ENCODE measurements at places on chromosomes 11 and 22.
A peak's percentile ranks its signal among the peaks of the same experiment; 100 is the strongest.

GRCh38 chr11:26891501-26891900, 102.4 kb upstream of the FIBIN start:
- no peaks in the 10 kb centered on the region for H3K36me3 ChIP-seq
- no peak for DNase-seq
- no peaks in the 10 kb centered on the region for H3K27me3 ChIP-seq
- peaks cover 28% of the 10 kb centered on the region for H3K4me1 ChIP-seq
- no peak overlapping the region for H3K27ac ChIP-seq

DNA sequence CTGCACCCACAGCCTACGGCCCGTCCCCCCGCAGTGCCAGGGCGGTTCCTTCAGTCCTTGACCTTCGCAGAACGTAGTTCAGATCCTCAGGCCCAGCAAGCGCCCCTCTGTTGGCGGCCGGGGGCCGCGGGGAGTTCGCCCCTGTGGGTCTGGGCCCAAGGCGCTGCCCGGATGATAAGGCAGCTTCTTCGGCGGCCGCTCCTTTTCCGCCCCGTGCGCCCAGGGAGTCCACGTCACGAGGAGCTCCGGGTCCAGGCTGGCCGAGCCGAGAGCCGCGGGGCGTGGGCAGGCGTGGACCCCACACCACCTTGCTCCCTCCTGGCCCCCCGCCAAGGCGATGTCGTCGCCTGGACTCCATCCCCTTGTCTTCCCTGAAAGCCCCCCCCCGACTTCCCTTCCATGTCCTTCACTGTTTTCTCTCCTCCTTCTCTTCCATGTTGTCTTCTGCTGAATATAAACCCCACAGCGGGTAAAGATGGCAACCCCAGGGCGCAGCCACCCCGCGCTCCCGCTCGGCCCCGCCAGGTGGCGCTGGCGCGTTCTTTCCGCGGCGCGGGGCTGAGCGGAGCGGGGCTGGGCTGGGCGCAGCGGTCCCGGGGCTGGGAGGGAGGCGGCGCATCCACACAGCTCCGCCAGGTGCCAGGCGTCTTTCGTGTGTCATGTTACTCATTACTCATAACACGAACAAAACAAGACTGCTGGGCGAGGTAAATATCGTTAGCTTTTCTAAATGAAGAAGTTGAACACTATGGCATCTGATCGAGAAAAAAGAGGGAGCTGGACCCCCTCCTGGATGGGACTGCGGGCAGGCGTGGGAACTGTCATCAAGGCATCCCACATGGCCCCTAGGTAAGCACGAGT, 321.0 kb downstream of the NTM start:
- peaks cover 56% of the 10 kb centered on the region for H3K4me1 ChIP-seq
- no peaks in the 10 kb centered on the region for H3K36me3 ChIP-seq
- peak overlapping the region; percentile 22 for H3K27ac ChIP-seq
- DNase-seq: no peak

DNA sequence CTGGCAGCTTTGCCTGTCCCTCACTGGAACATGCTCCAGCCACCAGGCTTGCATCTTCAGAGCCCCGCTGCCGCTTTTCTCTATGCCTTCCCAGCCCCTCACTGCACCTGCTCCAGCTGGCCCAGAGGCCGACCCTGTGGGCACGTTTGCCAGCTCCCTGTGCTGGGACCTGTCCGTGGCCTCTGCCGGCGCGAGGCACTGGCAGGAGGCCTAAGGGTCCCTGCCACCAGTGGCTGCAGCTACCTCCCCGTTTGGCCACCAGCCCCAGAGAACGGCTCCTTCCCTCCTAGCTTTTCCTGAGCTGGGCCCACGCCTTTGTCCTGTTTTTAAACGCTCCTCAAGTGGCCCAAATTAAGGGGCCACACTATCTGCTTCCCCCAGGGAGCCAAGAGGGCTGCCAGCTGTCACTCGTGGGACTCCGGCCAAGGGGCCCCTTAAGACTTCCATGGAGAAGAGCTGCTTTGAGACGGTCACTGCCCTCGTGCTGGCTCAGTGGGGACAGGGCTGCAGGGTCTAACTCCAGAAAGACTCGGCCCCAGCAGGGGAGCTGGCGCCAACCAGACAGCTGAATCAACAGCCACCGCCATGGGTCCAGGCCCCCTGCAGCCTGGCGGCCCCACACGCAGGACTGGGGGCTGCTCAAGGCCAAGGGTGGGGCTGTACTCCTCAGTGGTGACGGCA, 24.6 kb upstream of the WNT7B start:
- no peak for DNase-seq
- H3K27ac ChIP-seq: no peak overlapping the region
- peaks cover 50% of the 10 kb centered on the region for H3K4me1 ChIP-seq
- H3K4me3 ChIP-seq: no peak overlapping the region
- no peaks in the 10 kb centered on the region for H3K27me3 ChIP-seq

GRCh38 chr22:27108425-27109114, 451.2 kb downstream of the MIAT start:
- peaks cover 5% of the 10 kb centered on the region for H3K36me3 ChIP-seq
- no peak for DNase-seq
- no peak overlapping the region for H3K4me3 ChIP-seq
- no peak overlapping the region for H3K27ac ChIP-seq
- peaks cover 12% of the 10 kb centered on the region for H3K27me3 ChIP-seq

DNA sequence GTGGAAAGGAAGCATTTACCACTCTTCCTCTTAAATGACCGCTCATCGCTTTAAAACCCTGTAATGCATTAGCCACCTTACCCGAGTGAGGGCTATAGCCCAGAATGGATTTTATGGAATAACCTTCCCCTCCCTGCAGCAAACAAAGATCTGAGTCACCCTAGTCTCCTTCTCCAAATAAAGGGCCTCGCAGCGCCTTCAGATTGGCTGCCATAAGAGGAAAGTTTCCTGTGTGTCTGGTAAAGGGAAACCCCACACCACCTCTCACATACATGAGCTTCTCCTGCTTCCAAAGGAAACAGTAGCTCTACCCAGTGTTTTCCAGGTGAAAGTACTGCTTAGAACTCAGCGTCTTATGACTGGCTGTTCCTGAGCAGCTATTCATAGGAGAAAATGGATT, 47.8 kb downstream of the PPP2R1B start:
- H3K27ac ChIP-seq: peak overlapping the region; percentile 74
- H3K27me3 ChIP-seq: no peaks in the 10 kb centered on the region
- H3K4me1 ChIP-seq: peaks cover 35% of the 10 kb centered on the region
- peak overlapping the region; percentile 61 for H3K4me3 ChIP-seq

GRCh38 chr22:18909556-18909955, 3.4 kb downstream of the DGCR6 start:
- H3K27me3 ChIP-seq: no peaks in the 10 kb centered on the region
- no peaks in the 10 kb centered on the region for H3K4me1 ChIP-seq
- no peak for DNase-seq
- H3K27ac ChIP-seq: no peak overlapping the region
- H3K36me3 ChIP-seq: no peaks in the 10 kb centered on the region
- no peak overlapping the region for H3K4me3 ChIP-seq

DNA sequence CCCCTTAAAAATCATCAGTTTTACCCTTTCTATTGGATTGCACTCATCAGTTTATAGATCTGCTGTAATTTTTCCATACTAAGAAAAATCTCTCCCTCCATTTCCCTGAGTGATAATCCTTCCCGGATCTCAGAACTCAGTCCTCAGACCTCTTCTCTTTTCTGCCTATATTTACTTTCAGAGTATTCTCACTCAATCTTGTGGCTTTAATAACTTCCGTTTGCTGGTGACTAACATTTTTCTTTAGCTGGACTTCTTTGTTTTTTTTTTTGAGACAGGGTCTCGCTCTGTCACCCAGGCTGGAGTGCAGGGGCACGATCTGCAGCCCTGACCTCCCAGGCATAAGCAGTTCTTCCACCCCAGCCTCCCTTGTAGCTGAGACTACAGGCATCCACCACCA, 10.4 kb downstream of the ATXN10 start:
- no peaks in the 10 kb centered on the region for H3K4me1 ChIP-seq
- peaks cover 6% of the 10 kb centered on the region for H3K36me3 ChIP-seq

DNA sequence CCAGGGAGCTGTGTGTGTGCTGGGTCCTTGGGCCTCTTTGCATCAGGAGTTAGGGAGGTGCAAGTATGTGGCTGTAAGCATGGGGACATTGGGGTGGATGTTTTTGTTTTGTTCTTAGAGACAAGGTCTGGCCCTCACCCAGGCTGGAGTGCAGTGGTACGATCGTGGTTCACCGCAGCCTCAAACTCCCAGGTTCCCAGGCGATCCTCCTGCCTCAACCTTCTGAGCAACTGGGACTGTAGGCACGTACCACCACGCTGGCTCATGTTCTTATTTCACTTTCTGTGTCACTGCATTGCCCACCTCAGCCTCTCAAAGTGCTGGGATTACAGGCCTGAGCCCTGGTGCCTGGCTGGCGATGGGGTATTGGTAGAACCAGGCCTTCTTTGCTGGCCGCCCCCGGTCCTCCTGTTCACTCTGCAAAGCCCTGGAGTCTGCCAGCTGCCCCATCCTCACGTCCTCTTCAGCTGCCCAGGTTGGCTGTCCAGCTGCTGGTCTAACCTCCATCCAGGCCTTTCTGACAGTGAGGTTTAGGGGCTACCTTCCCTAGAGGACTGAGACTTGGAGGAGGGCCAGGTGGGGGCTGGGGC, 851 bp upstream of the GRAMD4 start:
- no peak for DNase-seq
- H3K27ac ChIP-seq: no peak overlapping the region
- no peaks in the 10 kb centered on the region for H3K4me1 ChIP-seq
- H3K27me3 ChIP-seq: peaks cover 4% of the 10 kb centered on the region

GRCh38 chr11:102384419-102385079, 37.5 kb downstream of the BIRC2 start:
- DNase-seq: no peak
- peaks cover 65% of the 10 kb centered on the region for H3K36me3 ChIP-seq
- H3K4me1 ChIP-seq: peaks cover 23% of the 10 kb centered on the region
- no peak overlapping the region for H3K4me3 ChIP-seq
- H3K27ac ChIP-seq: no peak overlapping the region

DNA sequence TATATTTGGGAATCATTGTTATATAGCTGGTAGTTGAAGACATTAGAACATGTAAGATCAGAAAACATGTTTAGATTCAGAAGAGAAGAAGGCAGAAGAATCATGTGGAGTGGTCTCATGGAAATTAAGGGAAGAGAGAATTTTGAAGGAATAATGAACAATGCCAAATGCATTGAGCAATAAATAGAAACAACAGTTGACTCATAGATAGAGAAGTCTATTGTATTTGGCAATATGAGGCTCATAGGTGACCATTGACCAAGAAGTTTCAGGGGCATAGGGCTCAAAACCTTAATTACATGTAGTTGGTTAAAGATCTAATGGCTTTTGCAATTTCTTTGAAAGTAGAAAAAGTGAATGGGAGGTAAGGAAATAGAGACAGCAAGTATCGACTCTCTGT, 123.9 kb downstream of the PAX6 start:
- DNase-seq: no peak
- no peak overlapping the region for H3K4me3 ChIP-seq

DNA sequence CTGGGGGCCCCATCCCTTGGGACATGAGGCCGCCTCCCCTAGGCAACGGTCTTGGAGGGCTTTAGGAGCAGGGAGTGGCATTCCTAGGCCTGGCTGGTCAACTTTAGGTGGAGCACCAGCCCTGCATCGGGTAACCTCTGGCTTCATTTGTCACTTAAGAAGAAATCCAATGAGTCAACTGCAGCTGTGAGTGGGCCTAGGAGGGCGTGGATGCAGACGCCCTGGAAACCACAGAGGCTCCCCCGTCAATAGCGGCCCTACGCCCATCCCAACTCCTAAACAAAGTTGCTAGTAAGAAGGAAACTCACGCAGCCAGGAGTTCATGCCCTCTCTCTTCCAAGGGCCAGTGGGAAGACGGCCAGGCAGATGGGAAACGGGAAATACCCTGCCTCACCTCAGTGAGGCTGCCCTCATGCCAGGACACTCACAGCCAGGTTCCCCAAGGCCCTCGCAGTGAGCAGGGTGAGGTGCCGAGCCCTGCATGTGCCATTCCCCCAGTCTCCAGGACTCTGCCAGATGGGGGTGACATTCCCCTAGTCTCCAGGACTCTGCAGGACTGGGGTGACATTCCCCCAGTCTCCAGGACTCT, 20.8 kb downstream of the BID start:
- no peaks in the 10 kb centered on the region for H3K36me3 ChIP-seq
- H3K4me3 ChIP-seq: no peak overlapping the region
- no peaks in the 10 kb centered on the region for H3K27me3 ChIP-seq
- H3K27ac ChIP-seq: no peak overlapping the region
- H3K4me1 ChIP-seq: no peaks in the 10 kb centered on the region
- DNase-seq: no peak

DNA sequence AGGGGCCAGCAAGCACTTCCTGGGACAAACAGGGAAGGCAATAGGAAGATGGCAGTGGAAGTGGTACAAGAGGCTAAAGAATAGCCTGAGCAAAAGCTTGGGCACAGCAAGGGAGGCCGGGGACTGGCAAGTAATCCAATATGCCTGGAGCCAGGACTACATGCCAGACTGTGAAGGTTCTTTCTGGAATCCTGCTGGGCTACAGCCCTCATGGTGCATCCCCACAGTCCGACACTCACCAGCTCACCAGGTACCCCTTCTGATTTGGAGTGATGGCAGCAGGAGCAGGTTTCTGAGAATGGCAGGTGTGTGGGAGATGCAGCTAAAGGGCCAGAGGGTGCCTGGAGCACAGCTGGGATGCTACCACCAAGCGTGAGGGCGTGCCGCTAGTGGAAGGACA, 32.2 kb upstream of the POGLUT3 start:
- H3K4me3 ChIP-seq: no peak overlapping the region
- H3K27ac ChIP-seq: no peak overlapping the region

GRCh38 chr11:111912535-111912934, at the start of gene HSPB2:
Gene HSPB2, plus strand, starts transcription at chr11:111912734. Its CDS starts 96 bp downstream, at chr11:111912830.
- peak within 1 kb of the TSS; percentile 81 for H3K4me3 ChIP-seq
- H3K36me3 ChIP-seq: peaks cover 5% of the 10 kb centered on the region
- peaks cover 5% of the 10 kb centered on the region for H3K27me3 ChIP-seq
- H3K4me1 ChIP-seq: peaks cover 36% of the 10 kb centered on the region
- DNase-seq: no peak

DNA sequence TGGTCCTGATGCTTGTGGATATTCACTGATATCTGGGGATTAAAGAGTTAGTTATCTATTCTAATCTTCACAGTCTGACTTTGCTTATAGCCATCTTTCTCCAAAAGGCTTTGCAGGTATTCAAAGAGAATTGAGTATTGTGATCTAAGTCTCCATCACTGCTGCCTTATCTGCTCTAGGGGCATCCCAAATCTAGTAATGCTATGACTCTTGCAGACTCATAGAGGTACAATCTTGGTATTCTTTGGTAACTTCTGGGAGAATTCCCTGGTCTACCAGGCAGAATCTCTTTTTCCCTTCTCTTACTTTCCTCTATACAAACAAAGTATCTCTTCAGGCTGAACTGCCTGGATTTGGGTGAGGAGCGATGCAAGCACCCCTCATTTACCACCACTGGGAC, 746.3 kb downstream of the JRKL start:
- H3K36me3 ChIP-seq: no peaks in the 10 kb centered on the region
- no peak overlapping the region for H3K27ac ChIP-seq
- H3K4me1 ChIP-seq: no peaks in the 10 kb centered on the region
- H3K27me3 ChIP-seq: no peaks in the 10 kb centered on the region
- no peak for DNase-seq

DNA sequence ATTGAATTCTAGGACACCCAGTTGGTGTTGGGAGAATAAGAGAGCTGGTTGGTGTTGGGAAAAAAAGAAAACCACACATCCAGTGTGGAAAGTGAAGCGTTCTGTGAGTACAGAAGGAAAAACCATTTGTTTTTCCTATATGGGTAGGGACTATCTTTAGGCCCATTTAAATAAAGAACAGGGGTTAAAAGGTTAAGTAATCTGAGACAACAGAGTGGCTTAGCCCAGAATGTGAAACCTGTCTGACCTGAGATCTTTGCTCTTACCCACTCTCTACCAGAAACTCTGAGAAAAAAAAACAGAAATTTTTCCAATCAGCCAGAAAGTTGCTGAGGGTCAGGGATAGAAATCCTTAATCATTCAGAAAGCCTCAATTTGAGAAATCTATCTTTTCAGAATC, 59.8 kb upstream of the LRRC55 start:
- H3K27me3 ChIP-seq: peaks cover 27% of the 10 kb centered on the region
- H3K27ac ChIP-seq: no peak overlapping the region
- H3K4me3 ChIP-seq: no peak overlapping the region
- no peaks in the 10 kb centered on the region for H3K36me3 ChIP-seq
